ENCODE measurements at places on chromosomes 3 and 15.

GRCh38 chr15:57477736-57478522 lies 101.6 kb downstream of the CGNL1 start:
- no peak for DNase-seq

DNA sequence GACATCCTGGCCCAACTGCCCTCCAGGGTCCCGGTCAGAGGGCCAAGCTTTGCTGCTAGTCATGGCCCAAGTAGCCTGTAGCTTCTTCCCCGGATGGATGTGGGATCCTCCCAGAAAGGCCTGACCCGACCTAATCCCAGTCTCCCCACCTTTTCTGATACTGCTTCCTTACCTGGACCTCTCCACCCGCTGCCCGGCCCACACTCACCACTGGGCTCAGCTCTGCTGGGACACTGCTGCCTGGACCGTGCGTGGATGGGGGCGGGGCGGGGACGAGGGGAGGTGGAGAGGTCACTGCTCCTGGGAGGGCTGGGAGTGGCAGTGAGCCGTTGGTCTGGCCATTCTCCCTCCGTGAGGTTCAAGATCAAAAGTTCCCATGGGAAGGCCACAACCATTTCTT lies 40.3 kb upstream of the FURIN start:
- DNase-seq, result no peak

GRCh38 chr3:148825476-148825875 lies 2.1 kb upstream of the CPB1 start:
- no peak for DNase-seq

DNA sequence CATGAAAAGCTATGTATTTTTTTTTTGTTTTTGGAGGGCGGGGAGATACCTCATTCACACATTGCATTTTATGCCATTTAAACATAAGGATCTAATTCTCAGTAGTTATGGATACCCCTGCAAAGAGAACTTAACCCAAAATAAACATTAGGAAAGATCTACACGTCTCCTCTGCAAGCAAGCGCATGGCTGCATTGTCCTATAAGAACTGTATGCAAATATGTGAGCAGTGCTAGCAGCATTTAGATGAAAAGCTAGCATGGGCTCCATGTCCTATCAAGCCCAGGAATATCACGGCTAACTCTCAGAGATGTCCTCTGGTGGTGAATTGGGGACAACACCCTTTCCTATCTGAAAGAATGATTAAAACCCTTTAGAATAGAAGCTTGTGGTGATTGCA lies 292.8 kb downstream of the MEX3B start:
- no peak for DNase-seq

DNA sequence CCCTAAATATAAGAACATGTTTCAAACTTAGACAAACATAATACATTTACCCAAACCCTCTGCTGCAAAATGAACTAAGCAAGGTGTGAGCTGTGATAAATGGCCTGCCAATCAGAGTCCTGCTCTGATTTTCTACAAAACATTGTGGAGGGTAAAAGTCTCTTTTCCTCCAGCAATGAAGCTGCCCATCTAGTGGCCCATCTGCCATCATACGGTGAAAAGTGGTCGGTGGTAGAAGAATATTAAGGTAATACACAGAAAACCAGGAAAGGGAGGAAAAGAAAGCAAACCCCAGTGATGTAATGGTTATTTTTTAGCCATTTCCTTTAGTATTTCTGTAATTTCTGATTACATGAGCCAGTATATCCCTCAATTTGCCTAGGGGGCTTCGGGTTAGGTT lies 838.1 kb downstream of the TBL1XR1 start:
- DNase-seq, result no peak

Data from hippocampal formation (tissue), 2 donors.